HepG2 (cell line): ENCODE measurements at places on chromosomes 4 and X. TPM values are rescaled to one million over a fixed set of nuclear protein-coding genes. Genes with fewer than 3 reads are reported as not detected.

DNA sequence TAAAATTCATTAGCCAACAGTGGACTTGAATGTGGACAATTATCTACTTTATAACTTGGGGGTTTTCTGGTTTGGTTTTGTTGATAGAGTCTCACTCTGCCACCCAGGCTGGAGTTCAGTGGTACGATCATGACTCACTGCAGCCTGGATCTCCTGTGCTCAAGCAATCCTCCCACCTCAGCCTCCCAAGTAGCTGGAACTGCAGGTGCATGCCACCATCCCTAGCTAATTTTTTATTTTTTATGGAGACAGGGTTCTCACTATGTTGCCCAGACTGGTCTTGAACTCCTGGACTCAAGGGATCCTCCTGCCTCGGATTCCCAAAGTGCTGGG lies 12.4 kb upstream of the ELF2 start:
- no peak for DNase-seq

- DNase-seq, result no peak
Measured at GRCh38 chrX:83906921-83907320, 46.0 kb downstream of the CYLC1 start.

- no peak for DNase-seq
Measured at GRCh38 chr4:140790171-140790570, 34.0 kb upstream of the TBC1D9 start.

GAK gene
- polyA plus RNA-seq, result 17.5 and 22.2 TPM in 2 replicates

IRS4 gene
- not detected in 2 replicates for polyA plus RNA-seq
